ENCODE measurements at places on chromosomes 6 and 20.

DNA sequence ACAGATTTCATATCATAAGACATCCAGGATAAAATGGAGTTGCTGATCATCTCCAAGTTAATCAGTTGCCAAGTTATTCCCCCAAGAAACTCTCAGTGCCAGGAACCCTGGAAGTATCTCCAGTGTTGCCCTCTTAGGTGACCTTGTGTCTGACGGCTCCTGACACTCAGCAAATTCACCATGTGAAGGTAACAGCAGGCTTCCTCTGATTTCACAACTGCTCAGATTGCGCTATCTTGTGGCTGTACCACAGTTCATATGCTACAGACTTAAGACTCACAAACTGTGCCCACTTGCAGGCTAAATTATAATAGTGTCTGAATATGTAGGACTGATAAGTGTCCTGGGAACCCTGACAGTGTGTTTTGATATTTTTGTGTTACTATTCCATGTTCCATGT, 186.6 kb upstream of the OPRM1 start:
- DNase-seq = no peak

DNA sequence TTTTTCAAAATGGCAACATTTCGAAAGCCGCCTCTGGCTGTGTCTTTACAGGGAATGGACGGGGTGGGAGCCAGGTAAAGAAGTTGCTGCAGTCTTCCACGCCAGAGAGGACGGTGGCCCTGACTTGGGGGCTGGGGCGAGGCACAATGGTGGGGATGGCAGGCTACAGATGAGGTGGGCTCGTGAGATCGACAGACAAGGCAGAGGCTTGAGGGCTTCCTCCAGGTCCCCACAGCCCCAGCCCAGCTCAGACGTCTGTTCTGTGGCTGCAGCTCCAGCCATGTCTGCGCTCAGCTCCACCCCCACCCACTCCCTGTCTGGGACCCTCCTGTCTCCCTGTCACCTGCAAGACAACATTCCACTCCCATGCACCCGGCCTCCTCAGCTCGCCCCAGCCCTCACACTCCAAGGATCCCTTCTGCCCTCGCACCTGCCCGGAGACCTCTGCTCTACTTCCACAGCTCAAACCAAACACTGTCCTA, 7.4 kb upstream of the C20orf144 start:
- no peak for DNase-seq

- no peak for DNase-seq
These were observed 147.0 kb downstream of the LINC00237 start for GRCh38 chr20:20959031-20959755.

DNA sequence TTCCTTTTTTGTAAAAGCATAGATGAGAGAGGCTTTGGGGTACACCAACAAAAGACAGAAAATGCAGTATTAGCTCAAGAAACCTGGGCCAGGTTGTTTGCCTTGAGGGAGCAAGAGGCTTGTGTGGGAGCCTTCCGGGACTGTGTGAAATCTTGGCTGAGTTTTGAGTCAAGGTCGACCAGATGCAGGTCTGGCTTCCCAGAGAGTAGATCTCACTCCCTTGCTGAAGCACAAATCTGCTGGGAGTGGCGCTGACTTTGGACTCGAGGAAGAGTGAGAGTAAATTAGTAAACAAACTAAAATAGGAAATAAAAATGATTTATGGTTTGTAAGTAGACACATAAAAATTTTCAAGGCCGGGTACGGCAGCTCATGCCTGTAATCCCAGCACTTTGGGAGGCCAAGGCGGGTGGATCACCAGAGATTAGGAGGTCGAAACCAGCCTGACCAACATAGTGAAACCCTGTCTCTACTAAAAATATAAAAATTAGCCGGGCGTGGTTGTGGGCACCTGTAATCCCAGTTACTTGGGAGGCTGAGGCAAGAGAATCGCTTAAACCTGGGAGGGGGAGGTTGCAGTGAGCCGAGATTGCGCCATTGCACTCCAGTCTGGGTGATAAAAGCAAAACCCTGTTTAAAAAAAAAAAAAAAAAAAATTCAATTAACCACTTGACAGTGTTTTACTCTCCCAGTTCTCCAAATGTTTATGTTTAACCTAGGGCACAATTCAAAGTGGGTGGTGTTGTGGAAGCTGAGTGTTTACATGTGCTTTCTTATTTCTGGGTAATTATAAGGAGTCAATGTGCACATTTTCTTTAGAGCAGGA, 27.7 kb upstream of the EDN1 start:
- DNase-seq = no peak

GRCh38 chr6:41222513-41222912, 5.6 kb upstream of the TREML4 start:
- no peak for DNase-seq

DNA sequence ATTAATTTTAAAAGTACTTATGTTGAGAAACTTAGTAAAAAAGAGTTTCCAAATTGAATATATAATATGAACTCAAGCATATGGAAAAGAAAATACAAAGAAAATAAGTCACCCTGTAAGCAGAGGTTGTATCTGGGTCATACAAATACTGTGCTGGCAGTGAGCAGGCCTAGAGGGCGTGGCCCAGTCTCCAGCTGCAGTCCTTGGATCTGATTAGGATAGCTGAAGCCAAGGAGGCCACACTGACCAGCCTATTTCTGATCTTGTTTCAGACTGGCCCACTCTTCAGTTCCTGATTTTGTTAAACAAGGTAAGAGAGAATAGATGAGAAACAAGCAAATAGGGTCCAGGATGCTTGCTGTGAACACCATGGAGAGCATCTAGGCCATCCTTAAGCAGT, 228.8 kb downstream of the EPM2A start:
- no peak for DNase-seq

- DNase-seq = no peak
These were observed 70.0 kb upstream of the SRSF6 start for GRCh38 chr20:43387737-43388136.

GRCh38 chr6:55182016-55182650, 7.8 kb downstream of the HCRTR2 start:
- no peak for DNase-seq

DNA sequence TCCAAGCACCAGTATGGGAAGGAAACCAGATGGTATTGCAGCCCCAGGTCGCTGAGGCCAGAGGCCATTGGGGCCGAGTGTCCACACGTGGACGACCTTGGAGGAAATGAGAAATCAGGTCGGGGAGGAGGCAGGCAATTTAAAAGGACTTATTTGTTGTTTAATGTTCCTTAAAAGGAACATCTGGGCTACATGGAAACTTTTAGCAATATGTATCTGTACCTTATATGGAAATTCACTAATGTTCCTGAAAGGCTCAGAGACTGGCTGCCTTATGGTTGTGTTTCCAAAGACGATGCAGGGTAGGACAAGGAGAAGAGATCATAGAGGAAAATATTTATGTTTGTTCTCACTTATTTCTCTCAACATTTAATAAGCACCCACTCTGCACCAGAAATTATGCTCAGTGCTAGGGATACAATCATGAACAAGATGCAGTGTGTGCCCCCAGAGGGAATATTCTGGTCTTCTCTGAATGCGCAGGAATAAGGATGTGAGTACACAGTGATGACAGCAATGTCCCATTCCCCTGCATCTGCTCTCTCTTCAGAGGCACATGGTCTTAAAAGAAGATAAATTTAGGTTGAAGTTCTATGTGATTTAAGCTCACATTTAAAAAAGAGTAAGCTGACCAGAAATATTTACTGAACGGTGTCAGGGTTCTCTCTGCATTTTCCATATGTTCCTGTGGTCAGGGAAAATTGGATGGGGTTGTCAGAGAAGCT, 3.4 kb downstream of the BNIP5 start:
- no peak for DNase-seq

DNA sequence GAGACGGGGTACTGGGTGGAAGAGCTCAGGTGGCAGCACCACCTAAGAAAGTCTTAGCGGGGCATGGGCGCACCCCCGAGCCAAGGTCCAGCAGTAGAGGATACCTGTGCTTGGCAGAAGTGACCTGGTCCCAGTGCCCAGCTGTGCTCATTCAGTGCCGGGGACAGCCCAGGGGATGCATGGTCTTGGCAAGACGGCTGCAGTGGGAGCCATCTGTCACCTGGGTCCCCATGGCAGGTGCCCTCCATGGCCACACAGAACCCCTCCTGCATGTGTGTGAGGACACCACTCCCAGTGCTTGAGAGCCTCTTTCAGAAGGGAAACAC, 664.7 kb downstream of the QKI start:
- no peak for DNase-seq

DNA sequence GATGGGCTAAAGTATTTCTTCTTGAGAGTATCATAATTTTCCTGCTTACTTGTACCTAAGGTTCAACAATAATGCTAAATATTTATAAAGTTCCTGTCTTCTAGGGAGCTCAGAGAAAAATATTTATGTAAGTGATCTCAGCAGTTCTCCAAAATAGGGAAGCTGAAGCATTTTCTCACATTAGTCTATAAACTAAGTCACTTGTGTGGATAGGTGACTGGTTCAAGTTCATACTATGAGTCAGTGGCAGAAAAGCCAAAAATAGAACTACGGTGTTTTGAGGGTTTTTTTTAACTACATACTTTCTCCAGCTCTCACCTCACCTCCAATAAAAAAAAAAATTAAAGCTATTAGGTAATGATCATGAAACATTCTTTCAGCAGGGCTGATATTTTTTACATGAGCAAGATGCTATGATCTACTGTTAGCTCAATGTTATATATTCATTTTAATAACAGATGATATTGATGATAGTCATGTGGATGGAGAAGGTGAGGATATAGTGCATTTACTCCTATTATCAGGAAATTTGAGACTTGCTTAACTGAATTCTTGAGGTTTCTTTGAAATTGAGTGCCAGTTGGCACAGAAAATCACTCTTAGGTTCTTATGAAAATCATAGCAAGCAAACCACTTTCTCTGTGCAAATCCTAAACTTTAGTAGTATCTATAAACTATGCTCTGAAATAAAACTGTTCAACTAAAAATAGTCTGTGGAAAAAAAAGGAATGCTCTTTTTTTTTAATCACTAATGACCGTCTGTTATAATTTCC, 4.1 kb upstream of the MOXD1 start:
- DNase-seq = no peak

DNA sequence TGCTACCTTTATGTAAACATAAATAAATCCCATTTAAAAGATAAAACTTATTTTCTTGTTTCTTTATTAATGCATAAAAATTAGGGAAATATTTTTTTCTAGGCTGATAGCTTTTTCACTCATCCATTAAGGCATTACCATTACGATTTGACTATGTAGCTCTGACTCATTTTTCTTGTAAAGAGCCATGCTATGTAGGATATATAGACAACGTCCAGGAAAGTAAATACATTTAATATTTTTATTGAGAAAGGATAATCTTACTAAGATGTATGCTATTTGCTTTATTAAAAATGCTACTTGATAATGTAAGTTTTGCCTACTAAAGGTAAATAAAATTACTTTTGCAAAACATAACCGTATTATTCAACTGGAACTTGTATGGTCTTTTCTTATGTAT, 19.2 kb upstream of the KIAA1586 start:
- no peak for DNase-seq

DNA sequence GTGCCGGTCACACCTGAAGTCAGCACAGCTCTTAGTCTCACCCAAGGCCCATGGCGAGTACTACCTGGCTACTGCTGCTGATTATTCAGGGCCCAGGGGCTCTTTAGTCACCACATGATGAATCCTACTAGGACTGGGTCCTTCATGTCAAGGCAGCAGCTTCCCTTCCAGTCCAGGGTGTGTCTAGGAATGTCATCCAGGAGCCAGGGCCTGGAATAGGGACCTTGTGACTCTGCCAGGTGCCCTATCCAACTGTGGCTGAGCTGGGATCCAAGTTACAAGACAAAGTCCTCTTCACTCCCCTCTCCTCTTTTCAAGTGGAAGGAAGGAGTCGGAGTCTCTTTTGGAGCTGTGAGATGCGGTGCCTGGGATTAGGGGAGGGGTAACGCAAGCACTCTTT, 85.5 kb downstream of the CFAP61 start:
- DNase-seq = no peak

DNA sequence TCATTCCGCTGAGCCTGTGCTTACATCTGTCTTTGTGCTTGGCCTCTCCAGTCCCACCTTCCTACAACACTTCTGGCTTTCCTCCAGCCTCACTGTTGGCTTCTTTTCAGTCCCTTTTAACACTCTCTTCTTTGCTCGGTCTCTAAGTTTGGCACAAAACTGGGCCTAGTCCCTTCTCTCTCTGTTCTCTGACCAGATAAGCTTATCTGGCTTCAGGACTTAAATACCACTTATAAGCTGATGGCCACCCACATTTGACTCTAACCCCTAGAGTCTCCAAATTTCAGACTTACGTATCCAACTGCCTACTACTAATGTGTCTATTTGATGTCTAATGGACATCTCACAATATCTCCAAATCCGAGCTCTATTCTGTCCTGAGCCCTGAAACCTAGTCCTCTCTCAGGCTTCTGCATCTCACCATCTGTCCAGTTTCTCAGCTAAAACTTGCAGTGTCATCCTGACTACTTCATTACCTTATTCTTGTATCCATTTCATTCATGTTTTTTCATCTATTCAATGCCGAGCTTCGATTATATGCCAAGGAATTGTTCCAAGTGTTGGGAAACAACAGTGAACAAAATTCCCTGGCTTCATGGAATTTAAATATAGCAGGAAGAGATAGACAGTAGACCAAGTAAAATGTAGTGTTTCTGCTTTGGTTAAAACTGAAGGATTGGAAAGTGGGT, 40.1 kb downstream of the TBPL1 start:
- DNase-seq = no peak

- DNase-seq = no peak
These were observed 43.5 kb upstream of the SCRT2 start for GRCh38 chr20:719068-719467.

DNA sequence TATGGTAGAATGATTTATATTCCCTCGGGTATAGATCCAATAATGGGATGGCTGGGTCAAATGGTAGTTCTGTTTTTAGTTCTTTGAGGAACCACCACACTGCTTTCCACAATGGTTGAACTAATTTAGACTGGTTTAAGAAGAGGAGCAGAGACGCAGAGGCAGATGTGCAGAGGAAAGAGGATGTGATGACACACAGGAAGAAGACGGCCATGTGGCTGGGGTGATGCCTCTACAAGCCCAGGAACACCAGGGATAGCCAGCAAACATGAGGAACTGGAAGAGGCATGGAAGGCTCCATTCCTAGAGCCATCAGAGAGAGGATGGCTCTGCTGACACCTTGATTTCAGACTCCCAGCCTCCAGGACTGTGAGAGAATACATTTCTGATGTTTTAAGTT, 218.3 kb upstream of the DTNBP1 start:
- DNase-seq = no peak

DNA sequence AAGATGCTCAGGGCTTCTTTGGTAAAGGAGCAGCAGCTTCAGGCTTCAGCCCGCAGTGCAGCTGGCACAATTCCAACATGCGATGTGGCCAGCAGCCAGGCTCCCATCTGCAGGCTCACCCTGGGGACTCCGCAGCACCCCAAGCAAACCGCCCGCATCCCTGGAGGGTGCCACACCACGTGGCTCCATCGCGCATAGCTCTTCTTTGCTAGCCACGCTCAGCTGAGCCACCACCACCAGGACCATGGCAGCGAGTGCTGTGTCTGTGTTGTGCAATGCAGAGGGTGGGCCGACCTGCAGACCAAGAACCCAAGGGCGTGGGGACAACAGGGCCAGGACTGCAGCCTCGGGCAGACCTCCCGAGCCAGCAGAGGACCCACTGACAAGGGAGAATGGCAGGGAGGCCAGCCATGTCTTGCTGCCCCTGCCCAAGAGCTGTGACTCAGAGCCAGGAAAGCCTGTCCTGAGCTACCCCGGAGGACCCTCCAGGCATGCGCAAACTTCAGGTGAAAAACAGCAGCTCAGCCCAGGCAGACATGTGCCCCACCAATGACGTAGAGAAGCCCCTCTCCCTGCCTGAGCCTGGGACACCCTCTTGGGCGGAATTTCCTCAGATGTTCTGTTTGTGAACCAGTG, 87.8 kb downstream of the GINS1 start:
- DNase-seq = no peak

GRCh38 chr6:97151601-97152000, 131.4 kb downstream of the MMS22L start:
- DNase-seq = no peak

All from fibroblast of skin of left biceps (primary cell).